A549 treated with AZD2906 at 1 μM for 4 hours (cell line): ENCODE measurements at places on chromosomes 3 and 15. TPM values are rescaled to one million over a fixed set of nuclear protein-coding genes. Genes with fewer than 3 reads are reported as not detected.

Gene CIB1
- total RNA-seq = 179 to 224 TPM (median 221 TPM) in 5 replicates

Gene GOLGA6L10
- total RNA-seq = 0.28 to 0.67 TPM (median 0.43 TPM) in 5 replicates

Gene CPLX3
- total RNA-seq = not detected in 5 replicates

Gene PLSCR2
- 0.09 to 0.16 TPM in 2 of 5 replicates, not detected in the others for total RNA-seq

Gene PDCD7
- 25.7 to 27.3 TPM (median 26.4 TPM) in 5 replicates for total RNA-seq

Gene TRANK1
- 1.1 to 2.1 TPM (median 1.3 TPM) in 5 replicates for total RNA-seq

Gene GRK7
- 0.02 to 0.05 TPM in 2 of 5 replicates, not detected in the others for total RNA-seq

Gene GPR15
- total RNA-seq = not detected in 5 replicates

Gene MYEF2
- total RNA-seq = 12.3 to 16.6 TPM (median 15.3 TPM) in 5 replicates
